ENCODE measurements at places on chromosomes 13 and 19. TPM values are rescaled to one million over a fixed set of nuclear protein-coding genes. Genes with fewer than 3 reads are reported as not detected.

DNA sequence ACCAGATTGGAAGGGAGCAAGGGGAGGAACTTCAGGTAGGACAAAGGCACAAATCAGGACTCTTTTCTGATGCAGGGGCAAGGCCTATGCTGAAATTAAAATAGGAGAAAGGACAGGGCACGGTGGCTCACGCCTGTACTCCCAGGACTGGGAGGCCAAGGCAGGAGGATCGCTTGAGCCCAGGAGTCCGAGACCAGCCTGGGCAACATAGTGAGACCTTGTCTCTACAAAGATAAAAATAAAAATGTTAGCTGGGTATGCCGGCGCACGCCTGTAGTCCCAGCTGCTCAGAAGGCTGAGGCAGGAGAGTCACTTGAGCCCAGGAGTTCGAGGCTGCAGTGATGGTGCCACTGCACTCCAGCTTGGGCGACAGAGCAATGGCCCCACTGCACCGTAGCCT lies 5.7 kb downstream of the SLC17A7 start:
- no peak for DNase-seq

DNA sequence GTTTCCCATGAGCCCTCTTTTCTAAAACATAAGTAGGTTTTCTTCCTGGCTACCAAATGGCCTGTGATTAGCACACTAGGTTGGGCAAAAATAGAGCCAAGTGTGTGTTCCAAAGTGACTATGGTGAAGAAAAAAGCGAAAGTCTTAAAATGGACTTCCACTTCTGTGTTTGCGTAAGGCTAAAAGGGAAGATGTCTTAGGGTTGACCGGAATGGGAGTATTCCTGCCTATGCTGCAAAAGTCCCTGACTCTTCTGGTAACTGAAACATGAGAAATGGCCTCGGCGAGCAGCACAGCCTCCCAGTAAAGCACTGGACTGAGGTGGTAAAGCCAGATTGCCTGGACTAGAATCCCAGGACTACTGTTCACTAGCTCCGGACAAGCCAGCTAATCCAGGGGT lies 2.4 kb upstream of the FPR1 start:
- no peak for DNase-seq

FUZ gene
- 18.6 TPM for total RNA-seq

DDX39A gene
- total RNA-seq = 49.2 TPM

IGLON5 gene
- total RNA-seq = not detected

OR4F17 gene
- not detected for total RNA-seq

TNNI3 gene
- not detected for total RNA-seq

GRCh38 chr13:77811381-77811780 lies 107.2 kb downstream of the EDNRB start:
- no peak for DNase-seq

DNA sequence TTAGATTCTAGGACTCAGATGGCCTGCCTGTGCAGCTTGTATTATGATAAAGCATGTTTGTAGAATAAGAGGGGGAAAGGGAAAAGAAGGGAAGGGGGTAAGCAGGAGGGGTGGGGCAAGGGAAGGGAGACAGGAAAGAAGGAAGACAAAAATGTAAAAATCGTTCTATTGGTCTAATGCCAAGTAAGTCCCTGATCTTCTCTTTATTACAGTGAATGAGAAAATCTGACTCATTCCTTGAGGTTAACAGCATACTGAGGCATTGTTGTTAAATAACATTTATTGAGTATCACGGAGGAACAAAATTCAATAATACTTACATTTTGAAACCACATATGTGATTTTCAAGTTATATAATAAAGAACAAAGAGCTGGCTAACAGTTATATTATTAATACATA lies 1534.7 kb downstream of the OLFM4 start:
- DNase-seq = no peak

DNA sequence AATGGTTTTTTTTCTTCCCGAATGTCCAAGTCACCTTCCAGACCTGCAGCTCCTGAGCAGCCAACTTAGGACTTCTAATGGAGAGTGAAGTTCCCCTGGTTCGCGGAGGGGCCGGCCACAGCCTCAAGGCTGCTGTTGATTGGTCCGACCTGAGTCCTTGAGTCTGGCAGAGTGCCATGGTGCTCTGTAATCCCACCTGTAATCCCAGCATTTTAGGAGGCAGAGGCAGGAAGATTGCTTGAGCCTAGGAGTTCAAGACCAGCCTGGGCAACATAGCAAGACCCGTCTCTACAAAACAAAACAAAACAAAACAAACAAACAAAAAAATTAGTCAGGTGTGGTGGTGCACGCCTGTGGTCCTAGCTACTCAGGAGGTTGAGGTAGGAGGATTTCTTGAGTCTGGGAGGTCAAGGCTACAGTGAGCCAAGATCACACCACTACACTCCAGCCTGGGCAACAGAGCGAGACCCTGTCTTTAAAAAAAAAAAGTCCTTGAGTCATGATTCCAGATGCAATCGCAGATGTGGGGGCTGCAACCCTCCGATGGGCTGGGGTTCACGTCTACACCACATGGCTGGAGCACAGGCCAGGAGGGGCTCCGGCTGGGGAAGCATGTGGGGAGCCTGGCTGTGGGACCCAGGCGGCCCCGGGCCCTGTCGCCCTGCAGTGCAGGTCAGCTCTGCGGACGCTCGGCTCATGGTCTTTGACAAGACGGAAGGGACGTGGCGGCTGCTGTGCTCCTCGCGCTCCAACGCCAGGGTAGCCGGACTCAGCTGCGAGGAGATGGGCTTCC lies 17.7 kb downstream of the HPN start:
- DNase-seq = no peak
